ENCODE measurements at places on chromosomes 2 and 18.

DNA sequence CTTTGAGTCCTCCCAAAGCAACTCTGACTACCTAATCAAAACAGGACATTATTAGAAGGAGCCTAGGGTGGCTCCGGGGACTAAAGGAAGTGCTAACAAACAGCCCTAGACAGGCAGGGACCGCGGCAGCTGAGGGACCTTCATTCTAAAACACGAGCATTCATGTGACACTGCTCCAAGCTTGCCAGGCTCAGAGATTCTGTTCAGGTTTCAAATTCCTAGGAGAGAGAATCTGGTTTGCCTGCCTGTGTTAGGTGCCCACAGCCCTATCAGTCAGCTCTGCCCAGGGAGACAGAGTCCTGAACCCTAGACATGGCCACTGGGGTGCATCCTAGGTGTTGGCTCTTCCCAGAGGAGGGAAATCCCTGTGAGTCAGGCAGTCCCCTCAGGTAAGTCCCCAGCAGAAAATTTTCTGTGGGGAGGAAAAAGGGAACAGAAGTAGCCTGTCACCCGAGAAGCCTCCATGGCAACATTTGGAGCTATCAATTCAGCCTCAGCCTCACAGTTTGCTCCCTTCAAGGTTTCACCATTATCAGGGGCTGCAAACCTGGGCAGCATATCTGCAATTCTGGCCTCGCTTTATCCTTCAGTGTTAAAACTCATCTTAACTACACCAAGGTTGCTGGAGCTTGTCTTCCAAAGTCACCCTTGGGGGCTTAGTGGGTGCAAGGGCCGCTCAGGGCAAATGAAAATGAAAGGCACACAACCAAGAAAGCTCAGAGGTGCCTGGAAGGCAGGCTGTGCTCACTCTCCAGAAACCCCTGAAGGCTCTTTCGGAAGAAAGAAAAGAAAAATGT, 28.6 kb downstream of the PCBP1 start:
- no peak for DNase-seq

DNA sequence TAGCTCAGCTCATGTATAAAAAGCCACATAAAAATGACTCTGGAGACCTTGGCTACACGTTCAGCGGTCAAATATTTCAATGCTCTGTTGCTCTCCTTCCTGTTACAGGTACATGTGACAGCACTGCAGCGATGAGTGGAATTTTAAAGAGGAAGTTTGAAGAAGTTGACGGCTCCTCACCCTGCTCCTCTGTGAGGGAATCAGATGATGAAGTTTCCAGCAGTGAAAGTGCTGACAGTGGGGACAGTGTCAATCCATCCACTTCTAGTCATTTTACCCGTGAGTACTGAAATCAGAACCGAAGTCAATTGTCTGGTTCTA, 125.4 kb downstream of the CSRNP3 start:
- peak; percentile 35 for DNase-seq

GRCh38 chr2:41691561-41691960, 356.3 kb upstream of the PKDCC start:
- no peak for DNase-seq

- no peak for DNase-seq
Measured at GRCh38 chr2:140344838-140345237, 1564.6 kb upstream of the NXPH2 start.

GRCh38 chr2:99559075-99559662, 69.4 kb upstream of the REV1 start:
- peak; percentile 62 for DNase-seq

DNA sequence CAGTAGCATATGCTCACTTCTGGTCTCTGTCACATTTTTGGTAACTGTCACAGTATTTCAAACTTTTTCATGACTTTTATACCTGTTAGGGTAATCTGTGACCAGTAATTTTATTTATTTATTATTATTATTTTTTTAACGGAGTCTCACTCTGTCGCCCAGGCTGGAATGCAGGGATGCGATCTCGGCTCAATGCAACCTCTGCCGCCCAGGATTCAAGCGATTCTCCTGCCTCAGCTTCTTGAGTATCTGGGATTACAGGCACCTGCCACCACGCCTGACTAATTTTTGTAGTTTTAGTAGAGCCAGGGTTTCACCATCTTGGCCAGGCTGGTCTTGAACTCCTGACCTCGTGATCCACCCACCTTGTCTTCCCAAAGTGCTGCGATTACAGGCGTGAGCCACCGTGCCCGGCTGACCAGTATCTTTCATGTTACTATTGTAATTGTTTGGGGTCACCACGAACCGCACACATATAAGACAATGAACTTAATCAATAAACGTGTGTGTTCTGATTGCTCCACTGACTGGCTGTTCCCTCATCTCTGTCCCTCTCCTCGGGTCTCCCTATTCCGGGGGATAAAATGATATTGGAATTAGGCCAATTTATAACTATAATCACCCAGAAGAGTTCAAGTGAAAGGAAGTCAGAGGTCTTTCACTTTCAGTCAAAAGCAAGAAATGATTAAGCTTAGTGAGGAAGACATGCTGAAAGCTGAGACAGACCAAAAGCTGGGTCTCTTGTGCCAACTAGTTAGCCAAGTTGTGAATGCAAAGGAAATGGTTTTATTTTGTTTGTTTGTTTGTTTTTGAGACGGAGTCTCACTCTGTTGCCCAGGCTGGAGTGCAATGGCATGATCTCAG, 22.9 kb downstream of the TGIF1 start:
- no peak for DNase-seq

GRCh38 chr2:201959626-201960025, 74.0 kb upstream of the FZD7 start:
- no peak for DNase-seq

Data from stimulated activated naive B cell treated with anti-CD40 and anti-IgM and Interleukin-4, amounts not matched to agents 10 μg/mL and 1 μg/mL and 100 μg/mL, for 72 hours (primary cell).